ENCODE measurements at places on chromosomes 16 and 17.

DNA sequence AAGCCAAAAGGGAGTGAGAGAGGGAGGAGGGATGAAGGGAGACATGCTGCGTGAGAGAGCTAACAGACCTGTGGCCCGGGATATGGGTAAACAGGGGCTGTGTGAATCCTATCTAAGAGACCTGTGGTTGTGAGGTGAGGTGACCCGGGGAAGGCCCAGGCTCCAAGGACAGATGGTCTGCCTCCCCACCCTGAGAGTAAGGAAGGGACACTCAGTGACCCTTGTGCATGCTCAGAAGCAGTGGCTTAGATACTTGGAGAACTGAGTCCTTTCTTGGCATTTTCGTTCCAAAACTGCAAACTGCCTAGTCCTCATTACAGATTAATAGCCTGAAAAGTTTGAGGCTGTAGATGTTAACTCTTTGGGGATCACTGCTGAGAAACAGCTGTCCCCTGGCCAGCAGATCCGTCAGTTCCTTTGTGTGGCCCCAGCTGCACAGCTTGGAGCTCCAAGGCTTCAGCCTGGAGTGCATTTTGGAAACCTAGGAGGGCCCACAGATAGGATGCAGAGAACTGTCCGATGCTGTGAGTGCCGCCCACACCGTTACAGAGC lies 121.6 kb downstream of the SMG6 start:
- DNase-seq: no peak

GRCh38 chr16:69712277-69712676 lies 14.1 kb downstream of the NQO1 start:
- no peak for DNase-seq

- no peak for DNase-seq
These were observed 23.9 kb upstream of the DLX3 start for GRCh38 chr17:50018909-50019308.

DNA sequence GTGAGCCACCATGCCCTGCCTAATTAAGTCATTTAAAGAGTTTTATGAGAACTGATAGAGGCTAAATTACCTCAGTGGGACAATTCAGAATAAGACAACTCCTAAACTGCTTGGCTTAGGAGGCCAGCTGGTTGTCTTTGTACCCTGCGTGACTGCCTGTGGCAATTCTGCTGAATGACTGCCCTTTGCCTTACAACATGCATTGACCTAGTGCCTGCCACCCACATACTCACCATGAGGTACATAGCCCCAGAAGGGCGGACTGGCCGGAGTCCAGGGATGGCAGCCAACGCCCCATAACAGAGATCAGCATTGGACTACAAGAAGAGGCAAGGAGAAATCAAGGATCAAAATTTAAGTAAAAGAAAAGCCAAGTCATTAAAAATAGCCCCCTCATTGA lies 7.3 kb downstream of the TAT start:
- DNase-seq: no peak

- no peak for DNase-seq
These were observed 59.5 kb downstream of the RPTOR start for GRCh38 chr17:80604009-80604669.

DNA sequence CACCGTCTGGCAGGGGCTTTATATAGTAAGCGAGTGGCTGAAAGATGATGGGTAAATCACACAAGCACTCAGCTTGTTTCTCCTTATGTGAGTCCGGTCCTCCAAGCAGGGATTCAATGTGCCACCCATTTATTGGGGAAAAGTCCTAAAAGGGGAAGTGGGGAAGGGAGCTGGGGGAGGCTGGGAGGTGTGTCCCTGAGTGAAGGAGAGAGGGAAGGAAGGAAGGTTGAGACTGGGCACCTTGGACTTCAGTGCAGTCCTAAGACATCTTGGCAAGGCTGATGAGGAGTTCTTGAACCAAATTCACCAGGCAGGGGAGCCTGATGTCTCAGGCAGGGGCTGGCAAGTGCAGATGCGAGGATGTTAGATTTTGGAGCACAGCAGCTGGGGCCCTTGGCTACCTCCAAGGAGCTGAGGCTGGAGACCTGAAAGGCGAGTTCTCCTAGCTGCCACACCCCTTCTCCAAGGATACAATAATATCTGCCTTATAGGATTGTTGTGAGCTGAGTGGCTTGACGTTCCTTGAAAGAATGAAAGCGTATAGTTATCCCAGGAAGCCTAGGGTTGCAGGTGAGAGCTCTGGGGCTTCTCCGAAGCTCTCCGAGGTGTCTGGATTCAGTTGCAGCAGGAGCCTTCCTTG lies 23.0 kb upstream of the CYLD start:
- DNase-seq: no peak

GRCh38 chr17:10268005-10268404 lies 69.6 kb upstream of the GAS7 start:
- no peak for DNase-seq

DNA sequence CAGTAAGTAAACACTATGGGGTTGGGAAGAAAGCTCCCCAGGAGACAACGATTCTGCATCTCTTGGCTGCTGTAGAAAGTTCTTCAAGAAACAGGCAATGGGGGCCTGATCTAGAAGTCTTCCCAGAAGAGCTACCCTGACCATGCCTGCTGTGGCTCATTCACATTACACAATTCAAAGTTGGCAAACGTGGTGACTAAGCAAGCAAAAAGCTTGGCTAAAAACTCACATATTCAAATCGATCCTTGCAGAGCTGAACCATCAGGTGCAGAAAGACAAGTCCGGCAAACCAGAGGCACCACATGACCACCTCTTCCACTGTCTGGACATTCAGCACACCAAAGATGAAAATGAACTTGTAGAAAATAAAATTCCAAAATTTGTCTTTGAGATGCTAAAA lies 16.1 kb downstream of the AMFR start:
- no peak for DNase-seq

- no peak for DNase-seq
These were observed 12.6 kb upstream of the FUS start for GRCh38 chr16:31167315-31167714.

All from AG04449 (cell line).